ENCODE measurements at places on chromosomes 2 and 18.

- no peak for DNase-seq
These were observed 158.5 kb downstream of the LPIN1 start for GRCh38 chr2:11904941-11905340.

- no peak for DNase-seq
These were observed 431 bp downstream of the FAM98A start for GRCh38 chr2:33598561-33599174.

DNA sequence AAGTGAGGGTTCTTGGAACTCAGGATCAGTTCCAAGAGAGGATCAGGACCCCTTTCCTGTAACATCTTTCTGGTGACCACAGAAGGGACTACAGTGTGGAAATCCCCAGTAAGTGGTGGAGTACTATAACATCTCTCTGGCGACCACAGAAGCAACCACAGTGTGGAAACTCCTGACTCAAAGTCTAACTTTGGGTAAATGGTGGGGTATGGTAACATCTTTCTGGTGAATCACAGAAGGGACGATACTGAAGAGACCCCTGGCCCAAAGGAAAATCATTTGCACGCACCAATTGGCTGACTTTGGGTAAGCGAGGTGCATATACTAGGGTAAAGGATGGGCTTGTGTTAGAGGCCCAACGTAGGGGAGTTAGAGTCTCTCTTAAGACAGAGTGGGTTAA lies 56.3 kb upstream of the GULP1 start:
- no peak for DNase-seq

DNA sequence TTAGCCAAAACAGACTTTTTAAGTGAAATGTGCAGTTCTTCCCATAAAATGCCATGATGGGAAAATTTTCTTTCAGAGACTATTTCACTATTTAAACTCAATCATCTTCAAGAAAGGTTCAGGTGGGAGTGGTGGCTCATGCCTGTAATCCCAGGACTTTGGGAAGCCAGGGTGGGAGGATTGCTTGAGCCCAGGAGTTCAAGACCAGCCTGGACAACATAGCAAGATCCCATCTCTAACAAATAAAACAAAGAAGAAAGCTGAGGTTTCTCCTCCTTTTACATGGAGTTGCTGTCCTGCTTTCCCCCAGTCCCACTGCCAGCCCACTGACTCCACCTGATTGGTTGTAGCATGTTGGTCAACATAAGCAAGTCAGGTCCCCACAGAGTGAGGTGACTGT lies 25.8 kb upstream of the SOS1 start:
- DNase-seq: no peak

DNA sequence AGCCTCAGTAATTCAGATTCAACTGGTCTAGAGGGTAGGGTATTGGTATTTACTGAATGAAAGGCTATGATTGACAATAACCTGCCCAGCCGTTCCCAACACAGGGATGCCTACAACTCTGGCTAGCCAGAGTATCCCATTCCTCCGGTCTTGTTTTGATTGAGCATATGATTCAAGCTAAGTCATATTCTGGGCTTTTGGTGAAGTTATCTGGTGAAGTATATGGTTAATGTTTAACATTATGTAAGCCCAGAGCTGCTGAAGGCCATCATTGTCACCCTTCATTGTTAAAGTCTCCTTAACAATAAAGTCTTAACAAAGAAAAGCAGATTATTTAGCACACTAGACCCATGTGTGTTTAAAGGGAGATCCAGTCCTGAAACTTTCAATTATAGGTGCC lies 152.6 kb downstream of the EXOC6B start:
- DNase-seq: no peak

- DNase-seq: no peak
These were observed at the start of gene CRYBA2 for GRCh38 chr2:218993345-218994315. Gene CRYBA2 (minus strand): TSS chr2:218993422. CDS start chr2:218993176, 246 bp downstream.

GRCh38 chr18:36580266-36580665 lies 248.5 kb downstream of the TPGS2 start:
- DNase-seq: no peak

DNA sequence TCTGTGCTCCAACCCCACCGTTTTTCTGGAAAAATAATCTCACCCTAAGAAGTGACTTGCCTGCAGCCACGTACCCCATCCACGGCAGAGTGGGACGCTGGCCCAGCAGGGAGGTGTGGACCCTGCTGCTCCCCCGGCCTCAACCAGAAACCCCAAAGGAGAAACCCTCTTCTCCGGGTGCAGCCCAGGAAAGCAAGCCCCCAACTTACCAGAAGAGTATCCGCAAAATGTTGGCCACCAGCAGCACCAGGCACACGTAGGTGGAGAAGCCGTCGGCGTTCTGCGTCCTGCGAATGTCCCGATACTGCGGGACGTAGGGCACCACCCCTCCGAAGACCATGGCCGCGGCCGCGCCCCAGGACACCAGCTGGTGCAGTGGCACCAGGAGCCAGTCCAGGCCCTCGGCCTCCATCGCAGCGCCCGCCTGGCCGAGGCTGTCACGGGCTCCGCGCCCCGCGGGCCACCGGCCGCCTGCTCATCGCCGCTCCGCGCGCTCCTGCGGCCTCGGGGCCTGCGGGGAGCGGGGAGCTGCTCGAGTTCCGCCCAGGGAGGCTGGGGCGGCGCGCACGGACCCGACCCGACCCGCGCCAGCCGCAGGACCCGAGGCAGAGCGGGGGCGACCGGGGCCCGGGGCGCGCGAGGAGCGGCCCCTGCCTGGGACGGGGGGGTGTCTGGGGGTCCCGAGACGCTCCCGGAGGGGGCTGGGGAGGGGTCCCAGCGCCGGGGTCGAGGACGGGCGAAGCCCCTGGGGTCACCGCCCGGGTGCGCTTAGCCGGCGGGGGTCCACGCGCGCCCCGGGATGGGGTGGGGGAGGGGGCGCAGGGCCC lies 725 bp downstream of the SLC66A2 start:
- DNase-seq: peak; percentile 51

DNA sequence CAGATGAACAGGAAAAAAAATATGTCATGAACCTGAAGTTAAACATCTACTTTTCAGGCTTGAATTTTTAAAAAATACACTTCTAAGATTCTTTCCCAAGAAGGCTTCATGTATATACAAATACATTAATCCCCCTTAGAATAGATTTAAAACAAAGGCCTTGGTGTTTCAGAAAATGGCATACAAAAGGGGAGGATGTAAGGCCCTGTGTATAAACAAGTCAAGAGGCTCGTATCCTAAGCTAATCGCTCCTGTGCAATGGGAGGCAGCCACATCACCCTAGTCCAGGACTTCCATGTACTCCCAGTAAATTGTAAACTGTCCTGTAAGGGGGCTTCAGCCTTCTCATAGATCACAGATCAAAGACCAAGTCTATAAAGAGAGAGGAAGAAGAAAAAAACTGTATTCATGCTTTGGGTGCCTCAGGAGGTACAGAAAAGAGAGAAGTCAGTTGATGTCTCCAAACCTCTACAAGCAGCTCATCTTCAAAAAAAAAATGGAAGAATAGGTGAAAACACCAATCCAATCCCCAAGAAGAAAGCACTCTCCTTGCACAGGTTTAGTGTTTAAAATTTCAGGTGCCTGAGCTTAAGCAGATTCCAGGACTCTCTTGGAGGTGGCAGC lies 53.9 kb downstream of the ANKRD44 start:
- no peak for DNase-seq

GRCh38 chr2:198448789-198449188 lies 644.4 kb downstream of the PLCL1 start:
- DNase-seq: no peak

DNA sequence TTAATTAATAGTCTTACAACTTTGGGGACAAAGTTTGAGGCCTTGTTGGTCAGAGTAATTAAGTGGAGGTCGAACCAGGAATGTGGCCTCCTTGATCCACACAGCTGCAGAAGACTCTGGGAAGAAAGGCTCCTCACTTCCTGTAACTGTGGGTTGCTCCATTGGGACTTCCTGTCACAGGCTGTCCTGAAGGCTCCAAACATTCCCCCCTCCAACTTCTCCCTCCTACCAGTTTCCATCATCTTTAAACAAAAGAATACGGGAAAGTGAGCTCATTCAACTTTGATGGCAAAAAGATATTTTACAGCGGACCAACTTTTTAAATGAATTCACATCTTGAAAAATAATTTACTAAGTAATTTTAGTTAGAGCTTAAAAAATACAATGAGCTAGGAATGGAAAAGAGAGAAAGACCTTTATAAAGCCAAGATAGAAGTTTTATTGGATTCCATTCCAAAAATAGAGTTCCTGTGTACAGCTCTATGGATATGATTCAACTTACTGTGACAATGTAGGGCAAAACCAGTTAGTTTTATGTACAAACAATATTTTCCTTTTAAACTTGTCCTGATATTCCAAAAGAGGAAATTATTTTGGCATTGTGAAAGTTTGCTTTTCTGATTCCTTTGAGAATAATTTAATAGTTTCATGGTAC lies 212.0 kb upstream of the NABP1 start:
- DNase-seq: no peak

- no peak for DNase-seq
These were observed 46.9 kb downstream of the PLEKHB2 start for GRCh38 chr2:131152074-131152473.

DNA sequence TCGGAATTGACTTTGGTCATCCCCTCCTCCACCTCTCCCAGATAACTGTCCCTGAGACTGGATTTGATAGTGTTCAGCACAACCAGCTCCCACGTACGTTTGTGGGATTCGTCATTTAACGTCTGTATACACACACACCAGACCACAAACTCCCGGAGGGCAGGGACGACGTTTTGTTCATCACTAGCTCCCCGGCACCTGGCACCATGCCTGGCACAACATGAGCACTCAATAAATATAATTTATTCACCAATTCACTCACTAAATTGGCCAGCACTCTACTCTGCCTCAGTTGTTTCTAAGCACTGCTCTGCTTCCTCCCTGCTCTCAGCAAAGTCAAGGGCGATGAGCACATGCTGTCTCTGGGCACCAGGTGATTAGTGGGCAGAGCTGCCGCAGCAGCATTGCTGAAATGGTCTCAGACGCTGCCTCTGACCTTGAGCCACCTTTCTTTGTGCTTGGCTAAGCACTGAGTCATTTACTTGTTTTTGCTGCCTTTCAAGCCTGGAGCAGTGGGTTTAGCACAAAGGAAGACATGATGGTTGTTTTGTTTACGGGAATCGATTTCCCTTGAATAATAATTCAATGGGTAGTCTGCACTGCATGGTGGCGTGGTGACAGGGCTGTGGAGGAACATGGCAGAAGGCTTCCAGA lies 19.3 kb upstream of the LOXHD1 start:
- DNase-seq: no peak

GRCh38 chr2:159516241-159516758 lies 100.0 kb downstream of the BAZ2B start:
- no peak for DNase-seq

GRCh38 chr2:169221745-169222369 lies 140.5 kb downstream of the LRP2 start:
- DNase-seq: no peak

- no peak for DNase-seq
These were observed 1111.1 kb upstream of the KLHL29 start for GRCh38 chr2:22273853-22274252.
